ENCODE measurements at places on chromosomes 1 and 21.

GRCh38 chr1:157025385-157025784 is 20.2 kb downstream of the ARHGEF11 start:
- no peak for DNase-seq

DNA sequence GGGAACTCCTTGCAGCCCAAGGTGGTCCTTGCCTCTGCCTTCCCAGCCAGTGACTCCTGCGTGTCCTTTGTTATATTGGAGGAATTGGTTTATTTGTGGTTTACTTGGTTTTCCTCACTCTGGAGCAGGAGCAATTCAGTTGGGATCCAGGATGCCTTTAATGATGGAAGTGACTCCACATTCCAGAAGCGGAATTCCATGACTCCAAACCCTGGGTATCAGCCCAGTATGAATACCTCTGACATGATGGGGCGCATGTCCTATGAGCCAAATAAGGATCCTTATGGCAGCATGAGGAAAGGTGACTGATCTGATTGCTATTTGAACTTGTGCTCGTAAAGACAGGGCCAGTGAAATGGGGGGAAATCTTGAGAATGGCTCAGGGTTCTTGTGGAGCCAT is 15.1 kb upstream of the PIGV start:
- DNase-seq: no peak

GRCh38 chr1:161047436-161048420 is 2.0 kb upstream of the USF1 start:
- no peak for DNase-seq

DNA sequence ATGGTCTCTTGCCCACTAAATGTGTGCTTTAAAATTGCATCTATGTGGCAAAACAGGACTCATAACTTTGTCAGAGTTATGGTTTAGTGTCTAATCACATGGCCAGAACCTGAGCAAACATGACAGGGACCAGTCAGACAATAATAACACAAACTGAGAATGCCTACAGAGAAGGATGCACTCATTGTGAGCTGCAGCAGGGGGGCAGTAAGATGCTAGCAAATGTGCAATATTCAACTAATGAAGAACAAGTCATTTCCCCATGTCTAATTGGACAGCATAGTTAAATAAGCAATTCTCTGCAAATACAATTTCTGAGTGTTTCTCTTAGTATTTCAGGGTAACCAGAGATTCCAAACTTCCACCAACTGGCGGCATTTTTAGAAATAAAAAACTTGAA is 30.8 kb downstream of the SPAG17 start:
- DNase-seq: no peak

DNA sequence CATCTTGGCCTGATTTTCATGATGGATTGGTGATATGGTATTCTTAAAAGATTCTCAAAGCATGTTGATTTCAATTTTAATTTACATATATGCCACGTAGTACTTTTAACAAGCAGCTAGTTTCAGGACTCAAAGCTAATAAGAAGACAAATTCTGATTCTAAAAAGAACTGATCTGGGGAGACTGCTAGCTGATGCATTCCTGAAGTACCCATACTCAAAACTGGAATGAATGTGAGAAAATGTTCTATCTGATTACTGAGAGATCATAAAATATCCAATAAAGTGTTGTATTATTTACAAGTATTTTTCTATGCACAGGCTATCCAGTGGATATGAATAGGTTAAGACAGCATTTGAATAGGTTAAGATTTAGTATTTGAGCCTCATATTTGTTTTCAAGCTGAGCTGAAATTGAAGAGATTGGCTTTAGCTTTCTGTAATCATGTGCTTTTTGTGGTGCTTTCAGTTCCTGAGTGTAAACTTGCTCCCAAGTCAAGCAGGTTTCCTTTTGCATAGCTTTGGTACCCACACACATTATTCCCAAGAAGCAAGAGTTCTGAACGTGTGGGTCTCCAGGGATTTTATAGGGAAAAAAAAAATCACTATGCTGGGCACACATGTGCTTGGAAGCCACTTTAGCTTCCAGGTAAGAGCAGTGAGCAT is 114.1 kb downstream of the VPS13D start:
- DNase-seq: peak; percentile 37

DNA sequence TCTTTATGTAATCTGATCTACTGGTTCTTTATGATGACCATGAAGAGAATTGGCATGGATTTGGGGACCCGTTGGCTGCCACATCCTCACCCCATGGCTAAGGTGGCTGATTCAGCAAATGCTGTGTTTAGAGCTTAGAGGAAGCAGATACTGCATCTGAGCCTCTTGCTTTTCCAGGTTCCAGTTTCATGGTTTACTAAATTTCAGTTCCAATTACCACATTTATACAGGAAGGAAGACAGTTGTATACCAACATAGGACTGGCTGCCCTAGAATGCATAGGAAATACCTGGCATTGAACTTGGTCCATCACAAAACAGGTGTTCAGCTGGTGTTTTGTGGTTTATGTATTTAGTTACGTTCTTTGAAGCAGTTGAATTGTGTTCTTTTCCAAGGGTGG is 107.1 kb downstream of the ST3GAL3 start:
- no peak for DNase-seq

- DNase-seq: no peak
Measured at GRCh38 chr1:41509270-41509671, 24.8 kb upstream of the EDN2 start.

GRCh38 chr1:92848201-92848600 is 16.4 kb downstream of the RPL5 start:
- DNase-seq: no peak

DNA sequence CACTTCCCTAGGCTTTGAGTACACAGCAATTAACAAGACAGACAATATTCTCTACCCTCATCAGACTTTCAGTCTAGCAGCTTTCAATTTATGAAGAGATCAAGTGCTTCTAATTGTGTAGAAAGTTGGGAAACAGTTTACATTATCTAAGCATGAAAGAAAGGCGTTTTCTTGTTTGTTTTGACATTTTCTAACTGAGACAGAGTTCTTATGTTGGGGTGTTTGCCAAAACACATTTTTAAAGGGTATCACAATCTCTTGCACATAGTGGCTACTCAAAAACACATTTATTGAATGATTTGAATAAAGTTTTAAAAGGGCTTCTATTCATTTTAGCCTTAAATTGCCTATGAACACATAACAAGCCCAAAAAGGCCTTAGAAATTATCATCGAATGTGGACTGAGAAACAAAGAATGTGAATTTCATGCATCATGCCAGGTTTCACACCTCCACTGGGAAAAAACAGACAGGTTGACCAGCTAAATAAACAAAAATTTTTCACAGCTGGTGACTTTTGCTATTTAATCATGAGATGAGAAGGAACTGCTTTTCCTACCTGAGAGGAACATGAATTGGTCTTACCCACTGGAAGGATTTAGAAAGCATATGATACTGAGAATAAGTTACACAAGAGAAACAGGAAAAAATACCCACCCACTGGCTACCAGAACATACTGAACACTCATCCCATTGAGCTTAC is 394.5 kb upstream of the PKN2 start:
- DNase-seq: no peak

DNA sequence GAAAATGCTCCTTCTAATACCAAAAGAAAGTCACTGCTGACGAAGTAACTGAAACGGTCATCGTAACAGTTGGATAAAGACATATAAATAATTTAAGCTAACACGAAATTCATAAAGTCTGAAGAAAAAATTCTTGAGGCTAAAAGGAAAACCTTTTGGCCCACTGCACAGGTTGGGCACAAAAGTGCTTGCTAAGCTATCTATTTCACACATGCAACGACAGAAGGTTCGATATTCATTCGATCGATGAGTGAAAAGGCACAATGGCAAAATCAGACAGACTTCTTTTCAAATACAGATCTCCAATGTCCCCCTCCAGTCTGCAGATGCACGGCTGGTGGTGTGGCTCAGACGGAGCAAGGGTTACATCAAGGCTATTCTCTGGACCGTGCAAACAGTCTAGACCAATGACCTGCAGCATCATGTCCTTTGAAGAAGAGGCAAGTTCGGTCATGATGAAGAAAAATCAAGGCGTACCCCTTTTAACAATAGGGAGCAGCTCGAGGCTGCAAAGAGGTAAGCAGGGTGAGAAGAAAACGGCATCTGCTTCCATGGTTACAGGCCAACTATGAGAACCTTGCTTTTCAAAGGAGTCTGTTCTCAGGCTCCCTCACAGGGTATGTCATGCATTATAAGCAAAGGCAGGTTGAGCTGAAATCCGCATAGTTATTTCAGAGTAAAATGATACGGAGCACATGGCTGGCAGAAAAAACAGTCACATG is 579.6 kb downstream of the USP25 start:
- DNase-seq: peak; percentile 65

DNA sequence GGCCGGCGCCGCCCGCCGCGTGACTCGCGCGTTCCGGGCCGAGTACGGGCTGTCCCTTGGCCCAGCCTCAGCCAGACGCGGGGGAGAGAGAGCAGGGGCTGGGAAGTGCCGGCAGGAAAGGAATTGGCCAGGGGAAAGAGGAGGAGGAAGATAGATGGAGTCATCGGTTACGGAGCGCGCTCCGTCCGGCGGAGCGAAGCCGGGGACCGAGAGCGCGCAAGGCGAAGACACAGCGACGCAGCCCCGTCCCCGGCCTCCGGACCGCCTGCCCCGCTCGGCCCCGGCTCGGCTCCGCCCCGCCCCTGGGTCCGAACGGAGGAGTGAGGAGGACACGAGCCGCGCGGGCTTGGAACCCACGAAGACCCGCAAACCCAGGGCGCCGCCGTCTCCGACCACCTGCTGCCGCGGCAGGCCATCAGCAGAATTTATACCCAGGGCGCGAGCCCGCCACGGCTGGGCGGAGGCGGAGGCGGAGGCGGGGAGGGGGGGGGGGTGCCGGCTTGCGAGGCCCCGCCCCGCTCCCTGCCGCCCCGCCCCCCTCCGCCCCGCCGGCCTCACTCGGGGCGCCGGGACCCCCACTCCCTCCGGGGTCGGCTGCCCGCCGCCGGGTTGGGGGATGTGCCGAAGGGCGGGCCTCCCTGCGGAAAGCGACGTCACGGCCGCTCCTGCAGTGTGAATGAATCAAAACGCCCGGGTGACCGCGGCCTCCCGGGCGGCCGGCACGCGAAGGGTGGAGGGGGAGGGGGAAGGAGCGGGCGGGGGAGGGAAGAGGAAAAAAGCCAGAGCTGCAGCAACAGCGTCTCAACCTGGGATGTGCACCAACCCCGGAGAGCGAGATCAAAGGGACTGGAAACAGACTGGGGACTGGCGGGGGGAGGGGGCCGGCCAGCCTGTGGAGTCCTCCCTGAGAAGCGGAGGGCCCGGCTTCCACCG is at the start of gene LHX4:
LHX4 (plus strand) TSS at position 782 of the 933 bp plus-strand sequence. CDS start 266 bp downstream, outside the sequence.
- DNase-seq: no peak

DNA sequence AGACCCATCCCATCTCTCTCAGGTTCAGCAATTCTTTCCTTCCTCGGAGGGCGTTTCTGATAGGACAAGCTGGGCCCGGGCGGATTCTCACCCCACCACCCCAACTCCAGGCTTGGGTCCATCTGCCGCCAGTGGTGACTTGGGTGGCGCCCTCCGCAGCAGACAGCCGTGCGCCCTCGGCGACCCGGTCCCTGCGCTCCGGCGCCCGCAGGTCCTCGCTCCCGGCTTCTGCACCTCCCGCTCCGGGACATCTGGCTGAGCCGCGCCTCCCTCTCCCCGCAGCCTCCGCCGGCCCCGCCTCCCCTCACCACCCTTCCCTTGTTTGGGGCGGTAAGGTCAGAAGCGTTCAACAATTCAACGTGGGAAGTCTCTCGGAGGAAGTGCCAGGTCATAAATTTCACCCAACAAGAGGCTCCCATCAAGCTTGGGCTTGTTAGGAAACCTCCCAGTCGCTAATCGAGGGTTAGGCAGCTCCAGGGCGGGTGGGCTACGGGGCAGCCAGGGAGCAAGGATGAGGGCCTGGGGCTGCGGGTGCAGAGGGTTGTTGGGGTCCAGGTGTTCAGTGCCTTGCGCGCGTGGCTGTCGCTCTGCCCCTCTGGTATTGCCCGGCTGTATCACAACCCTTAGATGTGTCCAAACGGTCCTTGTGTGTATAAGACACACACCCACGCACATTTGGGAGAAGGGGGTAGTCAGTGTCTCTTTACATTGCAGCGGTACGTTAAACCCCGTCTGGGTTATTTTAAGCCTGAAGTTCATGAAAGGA is 39.8 kb downstream of the OLIG1 start:
- DNase-seq: peak; percentile 13

GRCh38 chr21:14543983-14544382 is 2.1 kb downstream of the SAMSN1 start:
- no peak for DNase-seq

GRCh38 chr1:231750818-231751362 is 124.3 kb downstream of the DISC1 start:
- no peak for DNase-seq

DNA sequence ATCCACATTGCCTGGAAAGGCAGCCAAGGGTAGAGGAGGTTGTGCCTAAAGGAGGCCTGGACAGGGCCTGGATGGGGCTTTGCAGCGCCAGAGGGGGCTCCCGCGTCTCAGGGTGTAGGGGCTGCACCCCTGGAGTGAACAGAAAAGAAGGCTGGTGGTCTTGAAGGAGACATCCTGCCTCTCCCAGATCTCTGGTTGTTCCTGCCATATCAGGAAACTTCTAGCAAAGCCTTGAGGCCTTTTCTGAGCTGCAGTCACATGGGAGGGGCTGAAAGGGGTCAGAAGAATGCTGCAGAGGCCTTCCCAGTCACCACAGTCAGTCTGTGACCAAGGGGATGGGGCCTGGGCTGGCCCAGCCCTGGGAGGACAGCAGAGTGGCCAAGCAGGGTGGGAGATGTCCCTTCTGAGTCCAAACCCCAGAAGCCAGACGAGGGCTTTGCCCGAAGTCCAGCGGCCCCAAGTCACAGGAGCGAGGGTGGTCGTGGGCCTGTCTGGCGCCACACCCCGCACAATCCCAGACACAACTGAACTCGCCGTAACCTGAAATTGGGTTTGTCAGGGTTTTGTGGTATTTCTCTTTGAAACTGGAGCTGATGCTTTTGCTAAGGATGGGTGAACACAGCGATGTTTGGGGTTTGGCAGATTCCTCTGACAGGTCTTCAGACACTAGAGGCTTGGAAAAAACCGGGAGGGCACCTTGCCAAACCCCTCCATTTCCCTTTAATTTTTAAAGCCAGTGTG is 29.6 kb downstream of the SIM2 start:
- DNase-seq: no peak
